ENCODE measurements at places on chromosomes 13 and 19. TPM values are rescaled to one million over a fixed set of nuclear protein-coding genes. Genes with fewer than 3 reads are reported as not detected.

KIR3DL3 gene
- not detected for total RNA-seq

CABP5 gene
- not detected for total RNA-seq

TNFSF9 gene
- total RNA-seq: 3.2 TPM

ZNF235 gene
- 3.4 TPM for total RNA-seq

MISP3 gene
- 3.6 TPM for total RNA-seq

Data from A549 treated with dexamethasone at 1 μM for 4 hours (cell line).